T-helper 17 cell (primary cell): ENCODE measurements at places on chromosomes 16 and 17.

DNA sequence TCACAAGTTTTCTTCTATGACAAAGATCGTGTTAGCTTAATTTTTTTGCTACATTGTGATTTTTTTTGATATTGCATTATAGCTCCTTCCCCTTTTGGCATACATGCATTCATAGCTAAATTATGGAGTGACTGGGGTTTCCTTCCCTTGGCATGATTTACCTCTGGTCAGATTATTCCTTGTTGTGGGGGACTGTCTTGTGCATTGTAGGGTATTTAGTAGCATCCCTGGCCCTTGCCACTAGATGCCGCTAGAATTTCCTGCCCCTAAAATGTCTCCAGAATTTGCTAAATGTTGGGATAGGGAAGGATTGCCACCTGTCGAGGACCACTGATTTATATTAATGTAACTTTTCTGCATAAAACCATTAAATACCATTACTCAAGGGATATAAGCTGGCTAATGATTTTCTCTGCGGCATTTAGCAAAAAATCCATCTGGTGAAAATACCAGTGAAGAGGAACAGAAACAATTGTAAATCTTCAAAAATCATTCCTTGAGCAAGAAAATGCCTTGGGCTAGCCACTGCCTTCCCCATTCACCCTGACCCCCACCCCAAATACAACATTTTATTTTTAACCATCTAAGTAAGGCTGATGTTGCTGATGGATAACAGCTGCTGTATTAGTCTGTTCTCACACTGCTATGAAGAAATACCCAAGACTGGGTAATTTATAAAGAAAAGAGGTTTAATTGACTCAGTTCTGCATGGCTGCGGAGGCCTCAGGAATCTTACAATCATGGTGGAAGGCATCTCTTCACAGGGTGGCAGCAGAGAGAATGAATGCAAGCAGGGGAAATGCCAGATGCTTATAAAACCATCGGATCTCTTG lies 195.2 kb downstream of the MAP2K6 start:
- no peak for DNase-seq

DNA sequence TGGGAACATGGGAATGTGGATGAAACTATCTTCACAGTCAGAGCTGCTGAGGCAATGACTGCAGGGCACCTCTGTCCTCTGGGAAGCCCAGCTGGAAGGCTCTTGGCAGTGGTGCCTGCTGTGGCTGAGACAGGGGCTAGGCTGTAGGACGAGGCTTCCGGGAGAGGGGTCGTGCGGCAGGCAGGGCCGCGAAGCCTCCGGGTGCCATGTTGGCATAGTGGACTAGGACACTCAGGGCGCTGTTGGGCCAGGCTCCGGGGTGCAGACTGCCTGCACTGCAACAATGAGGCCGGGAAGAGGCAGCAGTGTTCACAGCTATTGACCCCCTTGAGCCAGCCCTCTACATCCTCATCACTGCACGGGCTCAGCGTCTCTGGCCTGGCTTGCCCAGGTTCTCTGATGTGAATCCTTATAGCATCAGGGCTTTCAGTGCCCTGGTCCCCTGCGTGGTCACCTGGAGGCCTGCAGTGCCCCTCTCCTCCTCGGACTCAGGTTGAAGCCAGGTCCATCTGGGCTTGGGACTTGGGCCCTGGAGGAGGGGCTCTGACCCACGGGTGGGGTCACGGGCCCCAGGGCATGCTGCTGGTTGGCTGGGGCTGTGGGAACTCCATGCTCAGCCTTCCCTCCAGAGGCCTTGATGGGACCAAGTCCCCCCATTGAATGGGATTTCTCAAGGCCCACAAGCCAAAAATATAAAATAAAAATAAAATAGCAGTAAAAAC lies 91.6 kb downstream of the TNFRSF13B start:
- DNase-seq = no peak

GRCh38 chr16:15973421-15973820 lies 24.0 kb downstream of the ABCC1 start:
- DNase-seq = no peak

- DNase-seq = no peak
These were observed 44.6 kb upstream of the SLC38A10 start for GRCh38 chr17:81339534-81340296.

DNA sequence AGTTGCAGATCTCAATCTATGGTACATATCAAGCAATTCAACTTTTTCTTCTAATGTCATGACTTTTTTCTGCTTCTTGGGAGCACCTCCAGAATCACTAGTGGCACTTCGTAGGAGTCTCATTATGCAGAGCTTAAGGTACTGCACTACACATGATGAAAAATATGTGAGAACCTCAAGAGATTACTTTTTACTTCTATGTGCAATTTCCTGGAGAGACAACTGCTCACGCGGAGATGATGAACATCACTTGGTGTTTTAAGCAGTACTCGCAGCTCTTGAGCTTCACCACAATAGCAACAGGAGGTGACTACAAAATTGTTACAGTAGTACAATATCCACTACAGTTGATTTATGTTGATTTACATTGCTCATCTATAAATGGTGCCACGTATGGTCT lies 79.7 kb downstream of the MRTFB start:
- no peak for DNase-seq

DNA sequence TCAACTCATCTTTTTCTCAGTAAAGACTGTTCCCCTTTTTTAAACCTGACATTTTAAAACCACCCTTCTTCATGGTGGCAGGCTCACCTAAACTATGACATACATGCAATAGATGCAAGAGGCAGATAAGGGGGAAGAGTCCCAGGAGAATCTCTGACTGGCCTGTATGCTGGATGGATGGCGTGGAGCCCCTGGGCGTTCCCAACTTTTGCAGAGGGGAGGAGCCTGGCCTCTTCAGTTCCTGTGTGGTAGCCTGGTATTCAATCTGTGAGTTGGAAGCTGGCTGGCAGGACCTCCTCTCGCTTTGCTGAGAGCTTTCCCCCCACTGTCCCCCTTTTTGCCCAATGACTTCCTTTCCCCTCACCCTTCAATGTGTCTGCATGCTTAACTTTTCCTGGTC lies 217.6 kb upstream of the CA10 start:
- no peak for DNase-seq
